ENCODE measurements at places on chromosomes 1 and 21. TPM values are rescaled to one million over a fixed set of nuclear protein-coding genes. Genes with fewer than 3 reads are reported as not detected.

CRNN gene
- total RNA-seq = not detected

HDAC1 gene
- 43.5 TPM for total RNA-seq

HPDL gene
- total RNA-seq = 0.14 TPM

ITLN2 gene
- total RNA-seq = not detected

EPHA10 gene
- 2.1 TPM for total RNA-seq

LEMD1 gene
- total RNA-seq = 0.32 TPM

NUP210L gene
- 0.06 TPM for total RNA-seq

DNM3 gene
- 1.1 TPM for total RNA-seq

OVAAL gene
- not detected for total RNA-seq

OLIG2 gene
- not detected for total RNA-seq

PRKAA2 gene
- 2.2 TPM for total RNA-seq

TINAGL1 gene
- 22.6 TPM for total RNA-seq

FAM72D gene
- total RNA-seq = not detected

EPHX1 gene
- 166 TPM for total RNA-seq

KRTAP10-2 gene
- not detected for total RNA-seq

RAB7B gene
- 0.37 TPM for total RNA-seq

C8A gene
- 0.12 TPM for total RNA-seq

SPATA1 gene
- total RNA-seq = 0.78 TPM

RNF220 gene
- total RNA-seq = 31.7 TPM

SHC1 gene
- total RNA-seq = 41.9 TPM

RAB42 gene
- total RNA-seq = 2.2 TPM

ARTN gene
- total RNA-seq = 1.1 TPM

PDPN gene
- total RNA-seq = 0.83 TPM

RHD gene
- not detected for total RNA-seq

ACKR1 gene
- total RNA-seq = 12.6 TPM

FTCD gene
- total RNA-seq = 0.37 TPM

OR2L8 gene
- not detected for total RNA-seq

JAM2 gene
- total RNA-seq = 2.6 TPM

SPRR1A gene
- not detected for total RNA-seq

HCN3 gene
- 2.6 TPM for total RNA-seq

GNPAT gene
- total RNA-seq = 17.4 TPM

PLPPR4 gene
- 0.32 TPM for total RNA-seq

BCL2L15 gene
- 16.5 TPM for total RNA-seq

RPE65 gene
- not detected for total RNA-seq

TNFRSF9 gene
- 0.08 TPM for total RNA-seq

VAV3 gene
- 12.0 TPM for total RNA-seq

FALEC gene
- not detected for total RNA-seq

C1orf226 gene
- total RNA-seq = 2.5 TPM

SLAMF6 gene
- total RNA-seq = 0.31 TPM

LCE3E gene
- total RNA-seq = not detected

FCN3 gene
- 2.3 TPM for total RNA-seq

CTXND2 gene
- total RNA-seq = not detected

SPAG17 gene
- 1.1 TPM for total RNA-seq

MYBPH gene
- total RNA-seq = not detected

OR10J5 gene
- not detected for total RNA-seq

PRAMEF20 gene
- total RNA-seq = not detected

TPTE gene
- not detected for total RNA-seq

SLAMF9 gene
- not detected for total RNA-seq

IFI44L gene
- total RNA-seq = 2.2 TPM

GPR25 gene
- not detected for total RNA-seq

CFAP45 gene
- 0.34 TPM for total RNA-seq

UBE2U gene
- 0.81 TPM for total RNA-seq

UBAP2L gene
- 32.7 TPM for total RNA-seq

TSPAN2 gene
- 3.7 TPM for total RNA-seq

FCRLB gene
- 0.51 TPM for total RNA-seq

ITPKB gene
- total RNA-seq = 5.4 TPM

LORICRIN gene
- total RNA-seq = not detected

DHRS3 gene
- 68.4 TPM for total RNA-seq
